ENCODE measurements at places on chromosomes 5 and 9.

- DNase-seq = no peak
Observed at GRCh38 chr5:142597546-142598337, 88.1 kb downstream of the FGF1 start.

DNA sequence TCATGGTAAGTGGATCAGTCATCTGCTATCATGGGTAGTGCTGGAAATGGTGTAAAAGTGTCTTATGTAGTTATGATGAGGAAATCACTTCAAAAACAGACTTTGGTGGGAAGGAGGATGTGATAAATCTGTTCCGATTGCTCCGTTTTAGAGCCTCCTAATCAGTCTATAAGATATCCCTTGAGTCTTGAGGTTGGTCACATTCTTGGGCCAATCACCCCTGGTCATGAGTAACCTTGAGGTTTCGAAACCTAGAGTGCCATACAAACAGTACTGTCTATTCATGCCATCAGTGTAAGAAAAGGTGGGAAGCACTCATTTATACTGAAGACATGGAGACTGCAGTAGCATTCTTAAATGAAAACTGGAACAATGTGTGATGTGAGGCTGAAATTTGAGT, 45.8 kb downstream of the LRRTM2 start:
- no peak for DNase-seq

DNA sequence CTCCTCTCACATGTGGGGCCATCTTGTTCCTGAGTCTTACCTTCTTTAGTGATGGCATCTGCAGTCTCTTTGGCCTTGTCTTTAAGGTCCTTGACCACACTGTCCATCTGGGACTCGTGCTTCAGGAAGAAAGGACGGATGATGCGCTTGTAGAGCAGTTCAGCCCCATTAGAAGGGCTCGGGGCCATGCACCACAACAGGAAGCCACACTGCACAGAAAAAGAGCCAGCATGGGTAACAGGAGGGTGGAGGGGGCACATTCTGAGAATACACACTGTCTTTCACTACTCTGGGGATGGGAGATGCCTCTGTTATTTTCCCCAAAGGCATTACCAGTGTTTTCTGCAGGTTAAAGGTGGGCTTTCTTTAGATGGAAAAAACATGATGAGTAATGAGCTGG, 25.9 kb downstream of the SRP19 start:
- no peak for DNase-seq

DNA sequence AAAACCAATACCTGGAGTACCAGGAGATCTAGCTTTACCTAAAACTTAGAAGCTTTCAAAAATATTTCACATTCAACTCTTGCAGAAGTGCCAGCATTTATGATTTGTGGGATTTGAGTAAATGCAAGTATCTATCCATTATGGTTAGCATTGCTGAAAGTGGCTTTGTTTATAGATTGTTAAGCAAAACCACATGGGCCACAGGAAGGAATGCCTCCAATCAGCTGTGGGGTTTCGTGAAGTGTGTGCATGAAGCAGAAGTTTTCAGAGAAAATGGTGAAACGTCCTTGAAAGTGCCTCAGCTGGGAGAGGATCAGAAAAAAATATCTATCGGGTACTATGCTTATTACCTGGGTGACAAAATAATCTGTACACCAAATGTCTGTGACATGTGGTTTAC, 4.2 kb downstream of the LECT2 start:
- no peak for DNase-seq

- no peak for DNase-seq
Observed at GRCh38 chr5:130035388-130035787, 131.1 kb downstream of the CHSY3 start.

GRCh38 chr9:79801459-79801858, 229.7 kb downstream of the TLE4 start:
- DNase-seq = no peak

GRCh38 chr9:115198001-115198400, 80.0 kb upstream of the TNC start:
- DNase-seq = no peak

GRCh38 chr5:179120951-179121666, 60.9 kb downstream of the ZNF354C start:
- no peak for DNase-seq

DNA sequence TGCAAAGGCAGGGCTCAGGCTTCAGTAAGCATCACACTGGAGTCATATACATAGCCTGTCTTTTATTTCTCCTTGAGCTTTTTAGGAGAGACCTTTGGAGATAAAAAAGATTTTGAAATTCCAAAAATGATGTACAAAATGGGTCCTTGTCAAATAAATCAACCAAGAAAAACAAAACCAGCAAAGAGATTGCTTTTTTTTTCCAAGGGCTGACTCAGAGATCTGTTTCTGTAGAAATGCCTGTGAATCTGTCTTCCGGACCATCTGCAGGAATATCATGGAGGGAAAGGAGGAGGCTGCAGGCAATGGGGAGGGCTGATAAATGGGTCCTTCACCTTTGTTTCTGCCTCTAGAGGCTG, 77.4 kb downstream of the SLIT3 start:
- DNase-seq = no peak

DNA sequence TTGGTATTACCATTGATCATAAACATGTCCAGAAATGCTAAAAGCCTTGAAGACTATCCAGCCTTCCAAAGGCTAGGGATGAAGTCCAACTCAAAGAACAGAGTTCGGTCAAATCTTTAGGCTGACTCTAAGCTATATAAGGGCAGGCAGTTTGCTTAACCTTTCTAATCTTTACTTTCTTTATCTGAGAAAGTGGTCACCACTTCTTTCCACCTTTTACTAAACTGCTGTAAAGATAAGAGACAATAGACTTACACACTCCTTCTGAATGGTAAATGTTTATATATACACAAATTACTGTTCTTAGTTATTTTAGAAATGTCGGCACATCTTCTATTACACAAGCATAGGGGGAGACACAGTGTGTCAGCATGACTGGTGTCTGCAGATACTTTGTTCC, 100.4 kb downstream of the NREP start:
- no peak for DNase-seq

GRCh38 chr5:73188764-73189531, 16.0 kb downstream of the TMEM174 start:
- no peak for DNase-seq

- no peak for DNase-seq
Observed at GRCh38 chr9:1125741-1126140, 75.6 kb downstream of the DMRT2 start.

DNA sequence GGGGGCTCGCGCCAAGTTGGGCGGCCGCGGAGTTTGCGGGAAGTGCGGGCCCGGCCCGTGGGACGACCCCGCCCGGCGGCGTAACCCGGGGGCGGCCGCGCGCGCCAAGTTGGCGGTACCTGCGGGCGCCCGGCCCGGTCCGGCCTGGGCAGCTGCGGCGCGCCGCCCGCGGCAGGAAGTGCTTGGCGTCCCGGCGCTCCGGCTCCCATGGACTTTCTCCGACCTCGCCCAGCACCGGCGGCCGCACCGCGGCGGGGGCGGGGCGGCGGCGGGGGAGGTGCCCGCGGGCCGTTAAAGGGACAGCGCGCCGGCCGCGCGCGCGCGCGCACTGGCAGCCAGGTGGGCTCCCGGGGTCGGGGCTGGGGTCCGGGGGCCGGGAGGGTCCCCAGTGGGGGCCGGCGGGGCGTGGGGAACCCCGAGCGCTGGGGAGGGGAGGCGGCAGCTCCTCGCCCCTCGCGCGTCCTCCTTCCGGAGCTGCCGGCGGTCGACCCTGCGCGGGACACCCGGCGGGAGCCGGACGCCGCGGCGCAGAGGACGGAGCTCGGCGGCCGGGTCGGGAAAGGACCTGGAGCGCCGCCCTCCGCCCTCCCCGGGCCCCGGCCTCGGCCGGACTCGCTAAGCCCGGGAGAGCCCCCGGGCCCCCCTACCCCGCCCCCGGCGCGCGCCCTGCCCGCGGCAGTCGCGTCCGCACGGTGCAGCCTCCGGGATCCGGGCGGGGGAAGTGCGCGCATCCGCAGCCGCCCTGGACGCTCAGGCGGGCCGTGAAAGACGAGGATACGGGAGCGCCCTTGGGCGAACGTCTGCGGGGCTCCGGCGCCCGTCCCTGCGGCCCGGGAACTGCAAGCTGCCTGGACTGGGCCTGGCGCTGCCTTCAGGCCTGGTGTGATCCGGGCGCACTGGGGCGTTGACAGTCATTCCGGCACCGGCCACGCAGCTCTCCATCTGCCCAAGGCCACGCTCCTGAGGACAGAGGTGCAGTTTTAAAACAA, at the start of gene NACC2:
NACC2 (minus strand) TSS at position 220 of the 989 bp plus-strand sequence. CDS start 44,768 bp downstream, outside the sequence.
- DNase-seq = no peak

- DNase-seq = no peak
Observed at GRCh38 chr5:115930630-115931337, 31.5 kb upstream of the LVRN start.

GRCh38 chr9:127930231-127931091, at the start of gene PIP5KL1:
Gene PIP5KL1 (minus strand): TSS chr9:127930777. CDS start chr9:127930752, 25 bp downstream.
- no peak for DNase-seq

GRCh38 chr9:114011313-114011712, 66.8 kb downstream of the AMBP start:
- no peak for DNase-seq

GRCh38 chr5:113142186-113142585, 165.6 kb downstream of the DCP2 start:
- no peak for DNase-seq

DNA sequence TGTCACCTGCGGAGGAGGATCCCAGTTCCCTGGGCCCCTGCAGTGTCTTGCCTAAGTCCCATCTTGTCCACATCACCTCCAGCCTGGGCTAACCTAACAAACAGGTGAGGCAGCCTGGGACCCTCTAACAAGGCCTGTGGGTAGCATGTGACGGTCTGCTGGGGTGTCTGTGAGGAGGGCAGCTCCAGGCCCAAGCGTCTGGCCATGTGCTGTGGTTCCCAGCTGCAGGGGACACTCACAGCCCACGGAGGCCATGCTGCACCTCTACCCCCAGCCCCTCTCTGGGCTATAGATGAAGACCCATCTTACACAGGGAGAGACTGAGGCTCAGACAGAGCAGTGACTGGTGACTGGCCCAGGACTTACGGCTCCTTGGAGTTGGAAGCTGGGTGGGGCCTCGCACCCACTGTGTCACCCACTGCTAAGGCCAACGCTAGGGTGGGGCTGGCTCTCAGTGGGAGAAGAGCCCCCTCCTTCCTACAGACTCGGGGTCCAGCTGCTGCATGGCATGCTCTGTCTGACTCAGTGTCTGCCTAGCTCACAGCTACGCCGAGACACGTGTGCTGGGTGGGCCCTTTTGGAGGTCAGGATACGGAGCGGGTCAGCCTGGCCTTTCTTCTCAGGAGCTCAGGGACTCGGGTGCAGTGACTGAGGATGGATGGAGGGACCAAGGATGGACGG, 40.8 kb upstream of the RNF130 start:
- DNase-seq = no peak

DNA sequence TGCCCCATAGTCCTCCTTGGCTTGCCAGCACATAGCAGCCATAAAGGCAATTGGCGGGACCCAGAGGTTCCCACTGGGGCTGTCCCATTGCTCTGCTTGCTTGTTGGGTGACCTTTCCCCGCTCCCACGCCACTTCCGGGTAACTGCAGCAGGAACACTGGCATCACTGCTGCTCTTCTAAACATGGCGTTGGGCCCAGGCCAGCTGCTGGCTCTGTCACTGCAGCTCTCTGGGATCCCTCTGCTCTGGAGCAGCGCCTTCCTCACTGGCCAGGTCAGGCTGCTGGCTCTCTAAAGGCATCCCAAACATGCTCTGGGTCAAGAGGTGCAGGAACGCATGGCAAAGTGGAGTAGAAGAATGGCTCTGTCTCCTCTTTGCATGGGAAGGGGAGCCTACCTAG, 92.9 kb downstream of the DRD1 start:
- DNase-seq = no peak

- DNase-seq = no peak
Observed at GRCh38 chr9:77802515-77803293, 154.6 kb upstream of the GNA14 start.

- no peak for DNase-seq
Observed at GRCh38 chr5:145739843-145740242, 95.3 kb downstream of the PRELID2 start.

- DNase-seq = no peak
Observed at GRCh38 chr5:32726086-32726557, 15.0 kb downstream of the NPR3 start.

GRCh38 chr9:106019702-106020101, 325.4 kb downstream of the TMEM38B start:
- DNase-seq = no peak

DNA sequence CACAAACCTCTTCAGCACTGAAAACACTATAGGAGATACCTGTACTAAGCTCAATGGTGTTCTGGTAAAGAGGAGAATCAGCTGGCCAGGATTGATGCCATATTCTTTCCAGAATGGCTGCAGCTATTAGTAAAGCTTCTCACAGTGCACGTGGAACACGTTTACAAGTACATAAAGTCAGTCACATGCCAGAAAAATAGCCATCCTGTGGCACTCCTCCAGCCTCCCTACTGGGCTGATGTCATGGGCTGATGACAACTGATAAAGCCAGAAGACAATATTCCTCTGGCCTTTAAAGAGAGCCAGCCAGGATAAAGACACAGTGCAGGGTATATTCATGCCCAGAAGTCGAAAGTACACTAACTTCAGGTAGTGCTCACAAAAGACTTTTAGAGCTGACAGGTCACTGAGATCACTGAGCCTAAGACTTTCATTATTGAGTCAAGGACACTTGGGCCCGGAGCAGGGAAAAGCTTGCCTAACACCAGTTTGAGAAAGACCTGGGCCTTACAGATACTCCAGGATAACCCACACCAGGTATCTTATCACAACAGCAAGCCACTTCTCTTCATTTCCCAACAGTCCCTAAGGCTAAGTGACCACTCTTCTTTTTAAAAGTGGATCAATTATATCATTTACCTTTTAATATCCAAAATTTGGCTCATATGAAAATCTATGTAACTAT, 29.4 kb downstream of the ABITRAM start:
- DNase-seq = no peak

- no peak for DNase-seq
Observed at GRCh38 chr9:105816202-105816744, 121.9 kb downstream of the TMEM38B start.

GRCh38 chr5:111556501-111556900, 44.2 kb upstream of the STARD4 start:
- no peak for DNase-seq

DNA sequence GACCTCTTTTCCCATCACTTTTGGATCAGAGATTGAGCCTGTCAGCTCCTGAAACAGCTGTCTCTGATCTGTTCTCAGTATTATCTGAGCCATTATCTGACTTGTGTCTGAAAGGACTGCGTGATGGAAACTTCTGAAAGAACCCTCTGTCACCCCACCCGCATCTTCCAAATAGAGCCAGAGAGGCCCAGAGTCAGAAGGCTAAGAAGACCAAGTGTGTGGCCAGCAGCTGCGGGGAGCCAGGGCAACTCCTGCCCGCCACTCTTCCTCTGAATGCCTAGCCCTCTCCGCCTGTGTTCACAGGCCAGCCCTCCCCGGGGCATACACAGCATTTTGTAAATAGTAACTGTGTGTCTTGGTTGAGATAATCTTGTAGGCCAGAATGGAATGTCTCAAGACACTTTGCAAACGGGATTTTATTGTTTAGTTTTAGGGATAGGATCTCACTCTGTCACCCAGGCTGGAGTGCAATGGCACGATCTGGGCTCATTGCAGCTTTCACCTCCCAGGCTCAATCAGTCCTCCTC, 92.7 kb downstream of the AOPEP start:
- no peak for DNase-seq

- no peak for DNase-seq
Observed at GRCh38 chr5:138936-139335, 47.0 kb downstream of the PLEKHG4B start.

Data from stimulated activated CD8-positive, alpha-beta memory T cell treated with anti-CD3 and anti-CD28 coated beads, Interleukin-15, amount 100 ng/mL, for 24 hours (primary cell).